GM19239 (cell line): ENCODE measurements at places on chromosomes 2 and 18.

DNA sequence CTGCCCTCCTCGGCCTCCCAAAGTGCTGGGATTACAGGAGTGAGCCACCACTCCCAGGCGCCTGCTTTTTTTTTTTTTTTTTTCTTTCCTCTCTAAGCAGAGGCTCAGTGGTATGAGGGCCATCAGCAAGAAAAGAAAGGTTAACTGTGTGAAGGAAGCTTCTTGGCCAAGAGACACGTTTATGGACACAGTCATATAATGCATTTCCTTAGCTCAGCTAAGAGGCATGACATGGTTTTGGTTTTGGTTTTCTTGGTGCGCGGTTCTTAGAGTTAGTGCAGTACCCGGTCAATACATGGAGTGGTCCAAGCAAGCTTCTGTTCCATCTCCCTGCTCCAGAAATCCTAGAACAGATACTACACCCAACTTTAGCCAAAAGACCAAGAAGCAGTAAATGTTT is 42.6 kb downstream of the RALBP1 start:
- DNase-seq, result no peak

- no peak for DNase-seq
These were observed 114.4 kb upstream of the CHRNA1 start for GRCh38 chr2:174878537-174879147.

DNA sequence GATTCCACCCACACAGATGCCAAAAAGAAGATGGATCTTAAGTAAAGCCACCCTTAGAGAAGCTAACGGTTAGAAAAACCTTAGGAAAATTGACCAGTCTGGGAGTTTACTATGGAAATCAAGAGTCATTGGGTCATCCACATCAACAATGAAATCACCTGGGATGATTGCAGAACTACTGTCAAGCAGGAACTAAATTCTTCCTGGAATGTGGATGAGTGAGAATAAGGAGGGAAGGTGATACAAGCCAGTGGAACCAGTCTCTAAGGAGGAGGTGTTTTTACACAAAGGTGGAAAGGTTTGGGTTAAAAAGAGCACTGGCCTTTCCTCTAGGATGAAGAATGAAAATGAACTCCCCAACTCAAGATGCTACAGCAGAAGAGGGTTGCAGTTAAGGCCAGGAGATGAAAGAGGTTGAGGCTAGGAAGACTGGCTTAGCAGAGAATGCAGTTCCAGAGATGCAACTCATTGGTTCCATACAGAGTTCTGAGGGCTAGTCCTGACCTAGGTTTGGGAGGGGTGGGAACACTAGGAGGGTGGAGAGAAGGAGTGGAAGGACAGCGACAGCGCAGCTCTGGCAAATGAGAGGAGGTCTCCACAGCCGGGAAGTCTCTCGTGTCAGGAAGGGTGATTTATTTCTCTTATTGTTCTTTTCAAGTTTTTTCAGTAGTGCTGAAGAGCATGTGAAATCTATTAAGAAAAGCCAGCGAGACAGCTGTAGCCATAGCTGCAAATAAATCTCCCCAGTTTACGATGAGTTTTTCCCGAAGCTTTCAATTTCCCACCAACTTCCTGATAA is 27.7 kb upstream of the KDM3A start:
- DNase-seq, result no peak

DNA sequence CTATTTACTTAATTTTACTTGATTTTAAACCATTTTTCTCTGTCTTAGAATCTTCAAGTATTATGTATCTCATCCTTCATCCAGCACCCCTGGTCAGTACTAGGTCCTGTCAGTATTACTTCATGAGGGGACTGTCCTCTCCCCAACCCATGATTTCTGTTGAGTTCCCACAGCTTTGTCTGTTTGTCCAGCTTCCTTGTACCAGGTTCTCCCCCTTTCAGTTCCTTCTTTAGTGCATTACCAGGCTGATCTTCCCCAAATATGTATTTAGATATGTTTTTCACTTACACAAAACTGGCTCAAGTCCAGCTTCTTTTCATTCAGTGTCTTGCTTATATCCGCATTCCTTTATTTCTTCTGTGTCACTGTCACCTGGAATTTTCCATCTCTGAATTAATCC is 13.8 kb upstream of the TTC27 start:
- no peak for DNase-seq

GRCh38 chr2:159013103-159013502 is 44.7 kb downstream of the TANC1 start:
- DNase-seq, result no peak

- DNase-seq, result no peak
These were observed 3.3 kb upstream of the CERKL start for GRCh38 chr2:181660181-181660580.

DNA sequence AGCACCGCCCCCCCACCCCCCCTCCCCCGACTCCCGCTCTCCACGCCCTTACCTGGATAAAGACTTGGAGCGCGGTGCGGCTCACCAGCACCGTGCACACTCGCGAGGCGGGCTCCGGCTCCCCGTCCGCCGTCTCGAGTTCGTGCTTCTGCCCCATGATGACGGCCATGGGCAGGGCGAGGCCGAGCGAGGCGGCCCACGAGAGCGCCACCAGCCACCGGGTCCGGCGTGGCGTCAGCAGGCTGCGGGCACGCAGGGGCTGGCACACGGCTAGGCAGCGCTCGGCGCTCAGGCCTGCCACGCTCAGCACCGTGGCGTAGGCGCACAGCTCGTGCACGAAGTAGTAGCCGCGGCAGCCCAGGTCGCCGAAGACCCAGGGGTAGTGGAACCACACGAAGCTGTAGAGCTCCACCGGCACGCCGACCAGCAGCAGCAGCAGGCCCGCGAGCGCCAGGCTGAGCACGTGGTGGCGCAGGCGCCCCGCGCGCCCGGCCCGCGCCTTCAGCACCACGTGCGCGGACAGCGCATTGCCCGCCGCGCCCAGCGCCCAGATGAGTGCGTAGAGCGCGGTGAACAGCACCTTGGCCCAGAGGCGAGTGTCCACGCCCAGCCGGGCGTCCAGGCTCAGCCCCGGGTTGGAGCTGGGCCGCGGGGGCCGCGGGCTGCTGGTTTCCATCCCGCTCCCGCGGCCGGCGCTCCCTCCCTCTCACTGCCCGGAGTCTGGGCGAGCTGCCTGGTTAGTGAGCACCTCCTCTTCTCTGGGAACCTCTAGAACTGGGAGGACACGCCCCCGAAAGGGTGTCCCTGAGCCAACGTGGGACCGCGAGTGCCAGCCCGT is at the start of gene NTSR2:
Gene NTSR2, minus strand, starts transcription at position 742 of the 838 bp plus-strand sequence. Its CDS starts 66 bp downstream, at position 676.
- no peak for DNase-seq

- DNase-seq, result no peak
These were observed 277.3 kb downstream of the PTPRM start for GRCh38 chr18:7844418-7844817.

GRCh38 chr2:128217671-128218070 is 101.0 kb downstream of the HS6ST1 start:
- no peak for DNase-seq

- no peak for DNase-seq
These were observed 221.3 kb upstream of the CTAGE1 start for GRCh38 chr18:22639026-22639463.

DNA sequence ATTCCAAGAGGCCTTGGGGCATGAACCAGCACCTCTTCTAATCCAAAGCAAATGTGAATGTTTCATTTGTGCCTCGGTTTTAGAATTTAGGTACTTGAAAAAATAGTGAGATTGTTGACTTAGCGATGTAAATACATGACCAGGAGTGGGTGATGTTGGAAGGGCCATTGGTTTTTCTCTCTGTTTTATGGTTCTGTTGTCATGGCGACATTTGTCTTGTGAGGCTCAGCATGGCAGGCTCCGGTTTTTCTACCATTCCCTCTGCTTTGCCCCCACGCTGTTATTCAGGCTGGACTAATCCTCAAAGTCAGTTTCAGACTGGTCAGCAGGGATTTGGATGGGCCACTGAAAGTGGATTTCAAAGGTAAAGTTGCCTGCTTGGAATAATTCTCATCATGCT is 255.4 kb downstream of the ALPK2 start:
- no peak for DNase-seq

GRCh38 chr18:62460851-62461300 is 61.9 kb upstream of the ZCCHC2 start:
- no peak for DNase-seq

- DNase-seq, result no peak
These were observed 61.9 kb upstream of the HAAO start for GRCh38 chr2:42854207-42854818.

DNA sequence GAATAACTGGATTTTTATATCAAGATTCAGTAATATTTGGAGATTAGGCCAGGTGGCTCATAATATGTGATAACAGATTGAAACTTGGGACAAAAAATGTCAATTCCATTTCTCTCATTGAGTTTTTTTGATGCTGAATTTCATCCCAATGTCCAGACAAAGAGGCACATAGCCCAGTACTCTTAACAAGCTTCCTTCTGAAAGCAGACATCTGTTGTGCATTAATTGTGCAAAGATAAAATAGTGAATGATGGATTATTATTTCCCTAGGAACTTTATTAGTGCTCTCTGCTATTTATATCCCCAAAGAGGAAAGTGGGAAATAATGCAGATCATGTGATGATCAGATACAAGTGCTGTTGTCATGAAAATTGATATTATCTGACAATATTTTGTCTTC is 234.1 kb downstream of the CCDC102B start:
- DNase-seq, result no peak

DNA sequence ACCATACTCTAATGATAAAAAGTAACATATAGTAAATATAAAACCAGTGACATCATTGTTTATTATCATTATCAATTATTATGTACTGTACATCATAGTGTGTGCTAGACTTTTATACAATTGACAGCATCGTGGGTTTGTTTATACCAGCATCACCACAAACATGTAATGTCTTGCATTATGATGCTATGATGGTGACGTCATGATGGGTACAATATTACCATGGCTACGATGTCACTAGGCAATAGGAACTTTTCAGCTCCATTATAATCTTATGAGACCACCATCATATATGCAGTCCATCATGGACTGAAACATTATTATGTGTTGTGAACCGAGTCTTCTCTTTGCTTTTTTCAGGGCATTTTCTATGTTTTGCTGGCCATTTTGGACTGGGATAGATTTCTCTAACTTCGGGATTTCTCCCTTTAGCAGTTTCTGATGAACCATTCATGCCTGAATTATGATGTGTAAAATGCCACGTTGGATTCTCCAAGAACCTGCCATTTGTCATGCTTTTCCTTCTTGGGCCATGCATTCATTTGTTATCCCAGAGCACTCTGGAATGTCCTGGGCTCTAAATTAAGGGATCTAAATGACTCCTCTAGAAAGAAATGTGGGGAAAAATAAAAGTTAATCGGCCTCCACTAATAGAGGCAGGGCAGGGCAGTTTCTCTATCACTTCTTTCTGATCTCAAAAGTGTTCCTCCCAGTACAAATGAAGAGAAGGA is 325.6 kb upstream of the TNP1 start:
- no peak for DNase-seq

DNA sequence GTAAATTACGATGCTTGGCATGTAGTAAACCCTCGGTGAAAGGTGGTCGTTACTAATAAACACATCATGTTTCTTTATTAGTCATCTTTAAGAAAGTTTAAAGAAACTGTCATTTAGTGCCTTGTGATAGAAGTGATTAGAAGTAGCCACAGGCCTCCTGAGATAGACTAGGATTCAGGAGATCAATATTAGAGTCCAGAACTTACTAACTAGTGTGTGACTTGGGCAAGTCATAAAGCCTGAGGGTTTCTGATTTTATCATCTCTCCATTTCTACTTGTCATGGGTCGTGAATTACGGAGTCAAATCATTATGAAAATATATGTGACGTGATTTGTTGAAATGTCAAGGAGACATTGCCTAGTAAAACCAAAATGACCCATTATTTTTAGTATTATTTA is 6.7 kb downstream of the RPE start:
- no peak for DNase-seq

- no peak for DNase-seq
These were observed 132.4 kb downstream of the MYCN start for GRCh38 chr2:16072638-16073290.

GRCh38 chr2:180819106-180819505 is 161.3 kb upstream of the UBE2E3 start:
- no peak for DNase-seq

GRCh38 chr2:154133823-154134222 is 262.1 kb downstream of the GALNT13 start:
- DNase-seq, result no peak

DNA sequence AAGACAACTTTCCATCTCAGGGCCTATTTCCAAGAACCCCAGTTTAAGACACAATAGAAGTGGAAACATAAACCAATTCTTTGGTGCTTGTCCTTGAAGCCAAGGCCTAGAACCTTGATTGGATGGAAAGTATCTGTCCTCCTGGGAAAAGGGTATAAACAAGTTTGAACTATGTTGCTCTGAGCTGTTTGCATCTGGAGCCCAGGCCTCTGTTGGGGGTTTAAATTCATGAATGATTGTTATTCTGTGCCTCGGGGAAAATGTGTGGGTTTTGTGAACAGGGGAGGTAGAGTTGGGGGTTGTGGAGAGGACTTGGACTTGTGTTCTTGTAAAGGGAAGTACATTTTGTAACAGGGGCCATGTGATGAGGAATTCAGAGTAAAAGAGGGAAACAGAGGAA is 406.1 kb downstream of the SLC4A3 start:
- DNase-seq, result no peak

DNA sequence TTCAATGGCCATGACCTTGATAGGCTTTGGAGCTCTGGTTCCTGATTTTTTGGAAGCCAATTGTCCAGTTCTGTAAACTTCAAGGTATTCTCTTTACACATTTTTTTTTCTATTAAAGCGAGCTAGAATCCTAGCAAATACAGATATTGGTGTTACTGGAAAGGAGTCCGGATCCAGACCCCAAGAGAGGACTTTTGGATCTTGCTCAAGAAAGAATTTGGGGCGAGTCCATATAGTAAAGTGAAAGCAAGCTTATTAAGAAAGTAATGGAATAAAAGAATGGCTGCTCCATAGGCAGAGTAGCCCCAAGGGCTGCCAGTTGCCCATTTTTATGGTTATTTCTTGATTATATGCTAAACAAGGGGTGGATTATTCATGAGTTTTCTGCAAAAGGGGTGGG is 45.1 kb downstream of the CD8B2 start:
- no peak for DNase-seq

GRCh38 chr2:140491876-140492275 is 1638.9 kb downstream of the LRP1B start:
- no peak for DNase-seq

GRCh38 chr2:7835693-7836680 is 845.9 kb upstream of the ID2 start:
- DNase-seq, result peak; percentile 27

GRCh38 chr2:54466870-54467269 is 10.7 kb downstream of the SPTBN1 start:
- DNase-seq, result no peak

GRCh38 chr2:159617646-159618045 is 1.3 kb upstream of the BAZ2B start:
- DNase-seq, result no peak

GRCh38 chr18:78505851-78506461 is 473.7 kb upstream of the SALL3 start:
- DNase-seq, result no peak
